Upper lobe of right lung (tissue), 1 donor: ENCODE measurements at places on chromosomes 1 and 21. TPM values are rescaled to one million over a fixed set of nuclear protein-coding genes. Genes with fewer than 3 reads are reported as not detected.

GRCh38 chr1:234907940-234908405, 220.7 kb downstream of the TOMM20 start:
- H3K4me3 ChIP-seq, result no peak overlapping the region
- H3K27me3 ChIP-seq, result no peaks in the 10 kb centered on the region
- H3K27ac ChIP-seq, result peak overlapping the region; percentile 59
- peaks cover 37% of the 10 kb centered on the region for H3K4me1 ChIP-seq
- H3K36me3 ChIP-seq, result no peaks in the 10 kb centered on the region

Gene PDXK
- 280 TPM for total RNA-seq

Gene ITGB3BP
- total RNA-seq, result 18.5 TPM

GRCh38 chr1:19045898-19046880, 89.7 kb upstream of the IFFO2 start:
- H3K4me1 ChIP-seq, result no peaks in the 10 kb centered on the region
- no peak overlapping the region for H3K4me3 ChIP-seq
- DNase-seq, result peak; percentile 57
- H3K27me3 ChIP-seq, result peaks cover 14% of the 10 kb centered on the region

Gene PTGS2
- total RNA-seq, result 30.4 TPM

GRCh38 chr1:213066363-213066762, 15.3 kb downstream of the RPS6KC1 start:
- H3K27ac ChIP-seq, result no peak overlapping the region
- peaks cover 3% of the 10 kb centered on the region for H3K4me1 ChIP-seq
- H3K4me3 ChIP-seq, result no peak overlapping the region
- no peaks in the 10 kb centered on the region for H3K27me3 ChIP-seq

Gene MYOG
- total RNA-seq, result not detected

Gene CD1E
- 3.8 TPM for total RNA-seq

DNA sequence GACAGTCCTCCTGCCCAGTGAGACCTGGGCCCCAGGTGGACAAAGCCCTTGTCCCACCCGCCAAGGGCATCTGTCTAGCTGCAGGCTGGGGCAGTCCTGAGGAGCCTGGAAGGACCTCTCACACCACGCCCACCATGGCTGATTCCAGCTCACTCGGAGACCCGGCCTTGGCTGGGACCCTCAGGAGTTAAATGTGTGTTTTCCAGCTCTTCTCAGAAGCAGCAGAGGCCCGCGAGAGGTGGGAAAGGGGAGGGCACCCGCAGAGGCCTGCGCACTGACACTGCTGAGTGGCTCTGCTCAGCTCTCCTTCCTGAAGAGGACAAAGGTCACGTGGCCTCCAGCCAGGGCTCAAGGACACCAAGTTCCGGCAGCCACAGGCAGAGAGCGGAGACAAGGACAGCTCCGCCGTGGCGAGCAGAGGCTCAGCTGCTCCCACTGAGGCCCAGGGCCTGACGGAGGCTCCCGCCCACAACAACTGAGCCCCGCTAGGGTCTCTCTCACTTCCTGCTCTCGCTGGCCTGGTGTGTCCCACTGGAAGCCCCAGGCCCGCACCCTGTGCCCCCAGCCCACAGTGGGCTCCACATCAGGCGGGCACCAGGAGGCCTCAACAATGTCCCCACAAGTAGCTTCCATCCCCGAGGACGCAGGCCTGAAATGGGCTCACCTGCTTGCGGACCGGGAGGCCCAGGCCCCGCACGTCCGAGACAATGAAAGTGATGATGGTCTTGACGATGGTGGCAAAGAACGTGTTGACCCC, 16.9 kb downstream of the SLC19A1 start:
- H3K27me3 ChIP-seq, result no peaks in the 10 kb centered on the region
- H3K4me1 ChIP-seq, result no peaks in the 10 kb centered on the region
- H3K4me3 ChIP-seq, result no peak overlapping the region
- DNase-seq, result peak; percentile 70
- no peak overlapping the region for H3K27ac ChIP-seq

DNA sequence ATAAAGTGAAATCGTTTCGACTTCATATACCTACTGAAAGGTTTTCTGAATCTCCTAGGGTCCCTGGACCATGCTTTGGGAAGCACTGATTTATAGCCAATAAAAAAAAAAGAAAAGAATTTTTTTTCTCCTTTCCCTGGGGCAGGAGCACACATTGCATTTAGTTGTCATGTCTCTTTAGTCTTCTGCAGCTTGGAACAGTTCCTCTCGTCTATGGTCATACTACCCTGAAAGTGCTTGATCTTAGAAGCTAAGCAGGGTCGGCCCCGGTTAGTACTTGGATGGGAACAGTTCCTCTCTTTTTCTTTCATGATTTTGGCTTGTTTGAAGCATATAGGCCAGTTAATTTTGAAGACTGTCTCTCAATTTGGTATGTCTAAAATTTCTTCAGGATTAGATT, 3.7 kb upstream of the SERPINC1 start:
- no peaks in the 10 kb centered on the region for H3K36me3 ChIP-seq
- no peak overlapping the region for H3K27ac ChIP-seq
- DNase-seq, result no peak
- H3K4me3 ChIP-seq, result no peak overlapping the region
- no peaks in the 10 kb centered on the region for H3K4me1 ChIP-seq

GRCh38 chr1:16367258-16367967, 371 bp downstream of the SZRD1 start:
- peak; percentile 93 for DNase-seq
- H3K27ac ChIP-seq, result peak overlapping the region; percentile 98
- H3K36me3 ChIP-seq, result no peaks in the 10 kb centered on the region
- peaks cover 42% of the 10 kb centered on the region for H3K4me1 ChIP-seq
- no peaks in the 10 kb centered on the region for H3K27me3 ChIP-seq
- peak overlapping the region; percentile 95 for H3K4me3 ChIP-seq

- peak overlapping the region; percentile 63 for H3K27ac ChIP-seq
- H3K4me1 ChIP-seq, result peaks cover 37% of the 10 kb centered on the region
- H3K27me3 ChIP-seq, result no peaks in the 10 kb centered on the region
- no peak for DNase-seq
- H3K36me3 ChIP-seq, result peaks cover 10% of the 10 kb centered on the region
Measured at GRCh38 chr1:19651141-19651737, 7.1 kb downstream of the NBL1 start.

DNA sequence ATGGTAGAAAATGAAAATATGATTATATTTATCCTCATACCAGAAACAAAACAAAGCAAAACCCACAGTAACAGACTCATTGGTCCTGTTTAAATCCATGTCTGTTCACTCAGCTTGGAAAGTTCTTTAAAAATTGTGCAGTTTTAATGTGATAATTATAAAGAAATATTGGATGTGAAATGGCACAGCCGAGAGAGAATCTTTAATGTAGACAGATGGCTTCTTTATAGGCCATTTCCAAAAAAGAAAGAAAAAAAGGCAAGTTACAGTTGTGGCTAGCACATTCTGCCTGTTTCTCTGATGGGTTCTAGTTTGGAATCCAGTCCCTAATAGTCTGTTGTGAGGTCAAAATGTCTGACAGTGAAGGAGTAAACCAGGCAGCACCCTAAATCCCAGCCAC, 62.0 kb downstream of the SH3BGR start:
- H3K36me3 ChIP-seq, result no peaks in the 10 kb centered on the region
- H3K27me3 ChIP-seq, result no peaks in the 10 kb centered on the region
- no peak overlapping the region for H3K4me3 ChIP-seq
- H3K4me1 ChIP-seq, result peaks cover 4% of the 10 kb centered on the region
- no peak overlapping the region for H3K27ac ChIP-seq

DNA sequence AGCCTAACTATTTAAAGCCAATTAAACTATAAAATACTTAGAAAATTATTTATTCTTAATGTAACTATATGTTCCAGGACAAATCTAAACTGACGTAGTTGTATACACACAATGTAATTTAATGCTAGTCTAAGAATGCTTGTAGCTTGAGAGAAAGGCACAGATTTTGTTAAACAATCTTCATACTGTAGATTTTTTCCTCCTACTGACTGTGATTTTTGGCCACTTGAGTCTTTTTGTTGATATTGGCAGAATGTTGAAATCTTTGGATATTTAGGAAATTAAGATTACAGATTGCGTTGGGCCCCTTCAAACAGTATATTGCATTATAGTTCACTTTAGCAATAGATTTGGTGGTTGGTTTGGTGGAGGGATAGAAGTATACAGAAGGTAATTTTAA, 40.5 kb downstream of the ATF3 start:
- no peaks in the 10 kb centered on the region for H3K4me1 ChIP-seq
- H3K27me3 ChIP-seq, result no peaks in the 10 kb centered on the region
- no peak overlapping the region for H3K27ac ChIP-seq
- no peak overlapping the region for H3K4me3 ChIP-seq
- DNase-seq, result no peak

DNA sequence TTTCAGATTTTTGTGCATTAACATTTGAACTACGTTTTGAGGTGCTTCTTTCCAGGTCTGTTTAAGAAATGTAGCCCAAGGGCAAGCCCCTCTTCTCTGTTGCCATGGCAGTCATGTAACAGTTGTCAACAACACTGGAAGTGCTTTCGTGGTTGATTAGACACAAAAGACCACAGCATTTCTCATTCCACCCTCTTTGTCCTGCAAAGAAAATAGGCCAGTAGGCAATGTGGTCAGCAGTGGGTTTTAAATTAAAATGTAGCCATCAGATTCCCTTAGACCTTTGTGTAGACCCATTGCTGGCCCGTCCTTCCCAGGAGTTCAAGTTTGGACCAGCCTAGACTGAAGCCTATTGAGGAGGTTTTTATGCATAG, 35.4 kb downstream of the VANGL1 start:
- H3K4me3 ChIP-seq, result no peak overlapping the region
- DNase-seq, result no peak
- H3K4me1 ChIP-seq, result no peaks in the 10 kb centered on the region
- no peaks in the 10 kb centered on the region for H3K27me3 ChIP-seq

Gene ZC3H11A
- 84.5 TPM for total RNA-seq

GRCh38 chr1:62435231-62436038, 1.4 kb upstream of the USP1 start:
- no peaks in the 10 kb centered on the region for H3K36me3 ChIP-seq
- peak overlapping the region; percentile 96 for H3K4me3 ChIP-seq
- H3K27me3 ChIP-seq, result no peaks in the 10 kb centered on the region
- peaks cover 23% of the 10 kb centered on the region for H3K4me1 ChIP-seq
- DNase-seq, result no peak

Gene NCAM2
- total RNA-seq, result 15.9 TPM

DNA sequence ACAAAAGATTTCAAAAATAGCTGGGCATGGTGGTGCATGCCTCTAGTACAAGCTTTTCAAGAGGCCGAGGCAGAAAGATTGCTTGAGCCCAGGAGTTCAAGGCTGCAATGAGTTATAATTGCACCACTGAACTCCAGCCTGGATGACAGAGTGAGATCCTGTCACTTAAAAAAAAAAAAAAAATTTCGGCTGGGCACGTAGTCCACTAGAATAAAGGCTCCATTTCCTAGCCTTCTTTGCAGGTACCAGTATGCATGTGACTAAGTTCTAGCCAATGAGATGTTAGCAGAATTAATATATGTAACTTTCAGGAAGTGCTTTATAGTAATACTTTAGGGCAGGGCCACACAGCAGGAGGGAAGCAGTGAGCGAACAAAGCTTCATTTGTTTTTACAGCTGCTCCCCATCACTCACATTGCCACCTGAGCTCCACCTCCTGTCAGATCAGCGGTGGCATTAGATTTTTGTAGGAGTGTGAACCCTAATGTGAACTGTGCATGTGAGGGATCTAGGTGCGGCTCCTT, 28.8 kb upstream of the SYDE2 start:
- no peak overlapping the region for H3K4me3 ChIP-seq
- no peak overlapping the region for H3K27ac ChIP-seq
- peaks cover 11% of the 10 kb centered on the region for H3K4me1 ChIP-seq
- DNase-seq, result no peak
- no peaks in the 10 kb centered on the region for H3K27me3 ChIP-seq

Gene ANXA9
- 1.2 TPM for total RNA-seq

DNA sequence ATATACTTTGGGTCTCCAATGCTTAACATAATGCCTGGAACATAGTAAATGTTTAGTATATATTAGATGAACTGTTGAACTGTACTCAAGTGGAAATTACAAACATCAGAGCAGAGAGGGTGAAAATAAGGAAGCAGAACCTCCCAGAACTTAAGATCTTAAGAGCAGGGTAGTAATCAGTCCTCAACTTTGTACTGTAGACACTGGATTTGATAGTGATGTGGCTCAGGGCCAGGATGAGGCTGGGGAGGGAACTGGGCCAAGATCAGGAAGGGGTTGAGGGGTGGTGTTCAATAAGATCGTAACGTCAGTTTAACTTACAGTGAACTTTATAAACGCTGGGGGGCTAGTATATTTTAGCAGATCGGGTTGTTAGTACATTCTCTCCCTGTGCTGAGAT, 15.4 kb downstream of the MPZL1 start:
- no peaks in the 10 kb centered on the region for H3K27me3 ChIP-seq
- no peaks in the 10 kb centered on the region for H3K4me1 ChIP-seq
- no peak overlapping the region for H3K27ac ChIP-seq
- no peak overlapping the region for H3K4me3 ChIP-seq
- H3K36me3 ChIP-seq, result no peaks in the 10 kb centered on the region
